ENCODE measurements at places on chromosomes 7 and 10. TPM values are rescaled to one million over a fixed set of nuclear protein-coding genes. Genes with fewer than 3 reads are reported as not detected.

The AMPH gene
- total RNA-seq = not detected

The GPR26 gene
- total RNA-seq = not detected

The VTI1A gene
- 19.5 TPM for total RNA-seq

The PRXL2A gene
- 54.7 TPM for total RNA-seq

The TMEM140 gene
- total RNA-seq = not detected

The INMT gene
- 0.28 TPM for total RNA-seq

The OR2A42 gene
- total RNA-seq = not detected

The SLC26A5 gene
- total RNA-seq = not detected

The OR2A12 gene
- not detected for total RNA-seq

The EPHB4 gene
- 74.9 TPM for total RNA-seq

The TMEM236 gene
- 0.07 TPM for total RNA-seq
